Stimulated activated CD4-positive, alpha-beta T cell treated with anti-CD3 and anti-CD28 coated beads, Interleukin-15, amount 100 ng/mL, for 1 hour (primary cell): ENCODE measurements at places on chromosomes 6 and 20.

DNA sequence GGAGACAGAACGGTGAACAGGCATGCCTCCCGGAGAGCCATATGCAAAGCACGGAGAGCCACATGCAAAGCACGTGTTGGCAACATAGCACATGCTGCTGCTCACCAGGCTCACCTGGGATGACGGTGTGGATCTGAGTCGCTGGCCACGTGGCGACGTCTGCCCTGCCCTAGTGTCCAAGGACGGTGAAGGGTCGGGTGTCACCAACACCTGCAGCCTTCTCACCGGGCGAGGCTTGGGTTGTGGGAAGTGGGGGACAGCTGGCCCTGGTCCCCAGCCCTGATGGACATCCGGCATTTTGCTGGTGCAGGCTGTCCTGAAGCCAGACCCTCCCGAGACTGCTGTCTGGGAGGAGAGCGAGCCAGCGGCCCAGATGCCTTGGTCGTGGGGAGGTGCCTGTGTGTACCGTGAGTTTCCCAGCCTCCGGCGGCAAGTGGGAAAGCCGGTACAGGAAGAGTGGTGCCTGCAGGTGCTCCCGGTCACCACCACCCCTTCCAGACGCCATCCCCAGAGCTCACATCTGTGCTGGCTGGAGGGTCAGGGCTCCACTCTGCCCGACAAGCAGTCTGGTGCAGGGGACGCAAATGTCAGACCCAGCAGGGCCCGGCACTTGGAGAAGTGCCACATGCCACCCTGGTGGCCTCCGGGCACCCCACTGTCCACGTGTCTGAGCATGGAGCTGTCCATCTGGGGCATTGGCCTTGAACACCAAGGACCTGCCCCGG is 5.9 kb upstream of the ADRM1 start:
- DNase-seq: no peak

GRCh38 chr6:72826744-72827438 is 205.0 kb downstream of the KCNQ5 start:
- DNase-seq: no peak

DNA sequence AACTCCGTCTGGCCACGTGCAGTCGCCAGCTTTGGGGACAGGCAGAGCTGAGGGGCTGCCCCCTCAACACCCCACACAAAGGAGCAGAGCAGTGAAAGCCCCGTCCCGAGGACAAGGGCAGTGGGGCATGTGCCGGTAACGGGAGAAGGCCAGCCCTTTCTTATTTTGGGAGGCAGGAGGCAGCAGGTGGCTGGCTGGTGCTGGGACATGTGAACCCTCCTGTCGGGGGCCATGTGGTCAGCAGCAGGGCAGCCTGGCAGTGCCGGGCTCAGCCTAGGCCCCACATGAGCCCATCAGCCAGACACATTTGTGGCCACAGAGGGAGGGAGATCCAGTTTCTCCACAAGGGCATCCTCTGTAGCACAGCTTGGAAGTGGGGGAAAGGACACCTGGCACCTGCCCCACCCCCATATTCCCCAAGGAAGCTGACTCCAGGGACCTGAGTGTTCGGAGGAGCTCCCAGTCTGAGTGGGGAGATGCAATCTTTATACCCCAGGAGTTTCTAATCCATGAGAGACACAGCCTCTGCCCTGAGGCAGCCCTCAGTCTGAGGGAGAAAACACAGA is 137.6 kb downstream of the MRPL14 start:
- DNase-seq: no peak

DNA sequence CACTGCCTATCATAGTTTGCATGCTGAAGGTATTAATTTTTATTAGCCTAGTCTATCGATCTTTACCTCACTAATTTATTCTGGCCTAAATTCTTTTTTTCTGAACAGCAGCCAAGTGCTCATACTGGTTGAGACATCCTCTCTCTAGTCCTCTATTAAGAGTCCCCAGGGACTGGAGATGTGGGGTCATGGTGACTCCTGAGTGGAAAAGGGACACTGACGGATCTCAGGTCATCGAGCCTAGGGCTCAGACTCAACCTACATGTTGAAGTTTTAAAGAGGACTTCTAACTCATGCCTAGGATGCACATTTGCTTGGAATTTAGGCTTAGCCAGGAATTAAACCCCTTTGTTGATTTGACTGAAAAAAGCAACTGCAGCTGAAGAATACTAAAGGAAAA is 378.1 kb downstream of the BTBD9 start:
- DNase-seq: no peak

DNA sequence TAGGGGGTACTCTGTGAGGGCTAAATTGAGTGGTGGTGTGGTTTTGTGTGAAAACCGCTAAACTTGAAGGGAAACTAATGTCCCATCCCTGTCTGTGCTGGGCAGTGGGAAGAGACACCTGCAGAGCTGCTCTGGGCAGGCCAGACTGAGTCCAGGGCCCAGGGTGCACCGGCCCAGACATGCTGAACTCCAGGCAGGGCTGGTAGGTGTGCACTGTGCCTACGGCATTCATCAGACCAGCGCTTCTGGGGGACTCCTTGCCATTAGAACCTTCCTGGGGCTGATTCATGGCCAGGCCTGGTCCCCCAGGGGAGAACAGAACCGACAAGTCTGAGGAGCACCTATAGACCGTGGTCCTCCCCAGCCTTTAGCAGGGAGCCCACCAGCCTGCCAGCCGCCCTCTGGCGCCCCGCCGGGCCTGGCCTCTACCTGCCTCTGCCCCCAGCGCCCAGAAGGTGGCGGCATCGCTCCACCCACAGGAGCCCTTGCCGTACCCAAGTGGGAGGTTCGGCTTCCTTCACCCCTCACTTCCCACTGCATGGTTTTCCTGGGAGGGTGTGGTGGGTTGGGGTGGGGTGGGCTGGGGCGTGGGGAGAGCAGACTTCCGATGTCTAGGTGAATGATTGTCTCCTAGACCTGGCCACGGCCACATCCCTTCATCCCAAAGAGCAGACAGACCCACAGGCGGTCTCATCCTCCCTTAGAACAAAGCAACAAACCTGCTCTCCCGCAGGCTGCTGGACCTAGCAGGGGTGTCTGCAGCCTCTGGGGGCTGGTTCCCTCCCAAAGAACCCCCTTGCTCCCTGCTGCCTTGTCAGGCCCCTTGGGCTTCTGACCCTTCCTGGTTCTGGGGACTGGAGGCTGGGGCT is 15.5 kb downstream of the CCDC167 start:
- DNase-seq: peak; percentile 73

DNA sequence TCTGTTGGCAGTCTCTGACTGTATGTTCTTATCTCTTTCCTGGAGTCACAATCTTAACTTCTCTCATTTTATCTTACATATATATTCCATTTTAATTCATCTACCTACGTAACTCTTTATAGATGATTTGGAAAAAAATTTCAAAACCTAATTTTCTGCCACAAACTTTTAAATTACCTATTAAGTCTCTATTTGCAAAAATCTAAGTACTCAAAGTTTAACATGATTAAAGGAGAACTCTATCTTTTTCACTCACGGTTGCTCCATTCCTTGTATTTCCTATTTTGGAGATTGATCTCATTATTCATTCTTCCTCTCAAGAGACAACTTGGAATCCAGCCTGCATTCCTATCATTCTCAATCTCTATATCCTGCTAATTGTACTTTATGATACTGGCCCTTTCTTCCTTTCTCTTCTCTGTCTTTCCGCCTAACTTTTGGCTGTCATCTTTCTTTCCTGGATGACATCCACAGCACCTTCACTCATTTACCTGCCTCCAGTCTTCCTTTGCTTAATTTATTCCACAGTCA is 1071.1 kb upstream of the CITED2 start:
- no peak for DNase-seq

GRCh38 chr6:158839796-158840195 is 20.6 kb upstream of the EZR start:
- no peak for DNase-seq

DNA sequence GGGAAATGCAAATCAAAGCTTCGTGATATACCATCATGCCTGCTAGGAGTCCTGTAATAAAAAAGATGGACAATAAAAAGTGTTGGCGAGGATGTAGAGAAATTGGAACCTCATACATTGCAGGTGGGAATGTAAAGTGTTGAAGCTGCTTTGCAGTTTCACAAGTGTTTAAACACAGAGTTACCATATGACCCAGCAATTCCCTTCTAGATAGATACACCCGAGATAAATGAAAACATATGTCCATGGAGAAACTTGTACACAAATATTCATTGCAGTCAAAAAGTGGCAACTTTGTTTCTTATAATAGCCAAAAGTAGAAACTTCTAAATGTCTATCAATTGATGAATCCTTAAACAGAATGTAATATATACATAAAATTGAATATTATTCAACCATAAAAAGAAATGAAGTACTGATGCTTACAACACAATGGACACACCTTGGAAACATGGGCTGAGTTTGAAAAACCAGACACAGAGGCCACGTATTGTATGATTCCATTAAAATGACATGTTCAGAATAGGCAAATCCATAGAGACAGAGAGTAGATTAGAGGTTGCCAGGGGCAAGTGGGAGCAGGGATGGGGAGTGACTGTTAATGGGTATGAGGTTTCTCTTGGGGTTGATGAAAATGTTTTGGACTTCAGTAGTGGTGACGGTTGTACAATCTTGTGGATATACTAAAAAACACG is 20.8 kb upstream of the ERVFRD-1 start:
- no peak for DNase-seq

GRCh38 chr6:49557177-49557576 is 6.7 kb downstream of the C6orf141 start:
- no peak for DNase-seq

GRCh38 chr6:73177221-73177944 is 47.9 kb downstream of the KHDC1L start:
- no peak for DNase-seq

GRCh38 chr6:47209632-47210031 is 100.1 kb downstream of the TNFRSF21 start:
- no peak for DNase-seq

- DNase-seq: no peak
Observed at GRCh38 chr6:145836772-145837171, 22.2 kb upstream of the FBXO30 start.

DNA sequence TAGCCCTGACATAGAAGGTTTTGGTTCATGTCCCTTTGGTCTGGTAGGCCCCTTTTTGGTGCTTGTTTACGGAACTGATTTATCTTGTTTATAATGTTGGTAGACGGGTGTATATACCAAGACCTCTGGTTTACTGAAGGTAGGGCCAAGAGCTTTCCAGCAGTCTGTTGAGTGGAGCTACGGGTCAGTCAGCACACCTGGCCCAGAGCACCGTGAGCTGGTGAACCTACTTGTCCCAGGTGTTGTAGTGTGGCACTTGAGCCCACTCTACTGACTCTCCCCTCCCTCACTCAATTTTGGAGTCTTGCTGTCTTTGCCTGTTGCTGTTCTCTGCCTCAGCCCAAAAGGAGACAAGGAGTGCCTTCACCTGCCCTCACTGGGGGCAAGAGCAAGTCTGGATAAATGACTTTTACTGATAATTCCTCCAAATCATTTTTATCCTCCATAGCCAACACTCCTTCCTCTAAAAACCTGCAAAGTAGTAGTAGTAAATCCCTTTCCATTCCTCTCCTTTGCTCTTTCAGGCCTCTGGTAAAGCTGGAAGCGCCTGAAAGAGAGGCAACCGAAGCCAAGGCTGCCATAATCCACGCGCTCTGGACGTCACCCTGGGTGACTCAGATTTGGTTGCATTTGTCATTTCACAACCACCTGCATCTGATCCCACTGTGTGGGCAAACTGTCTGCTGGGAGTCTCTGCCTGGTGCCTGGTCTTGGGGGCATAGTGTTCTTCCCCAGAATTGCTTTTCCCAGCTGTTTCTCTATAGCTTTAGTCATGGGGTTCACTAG is 22.2 kb downstream of the RREB1 start:
- no peak for DNase-seq

GRCh38 chr6:90610301-90610750 is 23.5 kb upstream of the MAP3K7 start:
- no peak for DNase-seq

DNA sequence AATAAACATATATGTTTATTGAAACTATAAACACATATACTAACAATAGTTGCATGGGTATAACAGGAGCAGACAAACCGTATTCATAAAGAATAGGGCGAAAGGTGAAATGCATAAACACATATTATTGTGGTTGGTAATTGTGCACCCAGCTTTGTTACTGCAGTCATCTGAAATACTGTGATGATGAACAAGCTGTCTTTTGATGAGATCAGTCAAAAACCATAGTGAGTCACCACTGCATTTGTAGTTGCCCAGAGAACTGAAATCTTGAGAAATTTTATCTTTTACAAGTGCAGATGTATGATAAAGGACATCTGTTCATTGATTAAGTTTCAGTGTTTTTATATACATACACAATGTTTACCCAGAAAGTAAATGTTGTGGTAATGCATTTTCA is 133.7 kb downstream of the MYO6 start:
- DNase-seq: no peak

GRCh38 chr6:41755895-41756294 is 8.7 kb upstream of the PGC start:
- no peak for DNase-seq

DNA sequence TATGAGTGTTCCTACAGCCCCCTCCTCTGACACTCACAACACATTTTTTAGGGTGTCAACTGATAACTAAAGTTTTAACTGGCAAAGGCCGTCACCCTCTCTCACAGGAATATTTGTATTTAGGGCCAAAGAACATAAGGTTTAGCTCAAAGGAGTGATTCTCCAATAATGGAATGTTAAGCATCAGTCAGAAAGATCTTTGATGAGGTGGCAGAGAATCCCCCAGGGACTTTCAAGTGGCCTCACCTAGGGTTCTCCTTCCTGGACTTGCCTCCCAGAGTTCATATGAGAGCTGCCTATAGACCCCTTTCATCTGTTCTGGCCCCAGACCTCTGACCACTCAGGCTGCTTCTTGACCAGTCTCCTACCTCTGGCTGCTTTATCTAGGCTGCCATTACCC is 7.4 kb upstream of the SCUBE3 start:
- DNase-seq: no peak

GRCh38 chr6:160122744-160123143 is 1.1 kb downstream of the SLC22A1 start:
- DNase-seq: no peak

- no peak for DNase-seq
Observed at GRCh38 chr20:60750909-60751308, 501.2 kb upstream of the CDH4 start.

DNA sequence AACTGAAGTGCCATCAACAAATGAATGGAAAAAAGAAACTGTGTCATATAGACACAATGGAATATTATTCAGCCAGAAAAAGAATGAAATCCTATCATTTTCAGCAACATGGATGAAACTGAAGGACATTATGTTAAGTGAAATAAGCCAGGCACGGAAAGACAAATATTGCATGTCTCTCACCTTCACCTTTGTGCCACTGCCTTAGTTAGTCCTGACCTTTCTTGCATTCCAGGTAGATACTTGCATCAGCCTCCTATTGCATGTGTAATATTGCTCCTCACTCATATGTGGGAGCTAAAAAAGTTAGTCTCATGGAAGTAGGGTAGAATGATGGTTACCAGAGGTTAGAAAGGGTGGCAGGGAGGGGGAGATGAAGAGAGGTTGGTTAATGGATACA is 14.9 kb downstream of the NOTCH4 start:
- no peak for DNase-seq
